ENCODE measurements at places on chromosomes 11 and 22. TPM values are rescaled to one million over a fixed set of nuclear protein-coding genes. Genes with fewer than 3 reads are reported as not detected.

DNA sequence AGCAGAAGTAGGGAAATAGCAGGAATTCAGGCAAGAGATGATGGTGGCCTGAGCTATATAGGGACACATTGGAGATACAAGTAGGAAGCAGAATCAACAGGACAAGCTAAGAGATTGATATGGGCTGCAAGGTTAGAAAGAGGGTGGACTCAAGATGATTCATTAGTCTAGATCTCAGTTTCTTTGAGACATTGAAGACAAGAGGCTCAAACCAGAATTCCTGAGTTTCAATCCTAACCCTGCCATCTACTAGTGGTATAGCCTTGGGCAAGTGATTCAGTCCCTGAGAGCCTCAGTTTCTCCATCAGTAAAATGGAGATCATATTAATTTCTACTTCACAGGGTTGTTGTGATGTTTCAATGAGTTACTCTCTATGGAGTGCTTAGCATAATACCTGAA lies 53.1 kb upstream of the NAV2 start:
- DNase-seq, result no peak

DNA sequence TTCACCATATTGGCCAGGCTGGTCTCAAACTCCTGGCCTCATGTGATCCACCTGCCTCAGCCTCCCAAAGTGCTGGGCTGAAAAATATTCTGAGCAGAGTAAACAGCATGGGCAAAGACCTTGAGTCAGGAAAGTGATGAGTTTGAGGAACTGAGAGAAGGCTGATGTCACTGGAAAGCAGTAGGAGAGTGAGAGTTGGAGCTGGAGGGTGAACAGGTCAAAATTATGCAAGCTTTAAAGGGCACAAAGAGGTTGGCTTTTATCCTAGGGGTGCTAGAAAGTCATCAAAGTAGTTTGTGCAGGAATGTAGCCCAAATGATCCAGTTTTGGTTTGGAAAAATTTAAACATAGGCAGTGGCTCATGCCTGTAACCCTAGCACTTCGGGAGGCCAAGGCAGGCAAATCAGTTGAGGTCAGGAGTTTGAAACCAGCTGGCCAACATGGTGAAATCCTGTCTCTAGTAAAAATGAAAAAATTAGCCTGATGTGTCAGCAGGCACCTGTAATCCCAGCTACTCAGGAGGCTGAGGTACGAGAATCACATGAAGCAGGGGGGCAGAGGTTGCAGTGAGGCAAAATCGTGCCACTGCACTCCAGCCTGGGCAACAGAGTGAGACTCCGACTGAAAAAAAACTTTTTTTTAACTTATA lies 44.7 kb upstream of the CXCR5 start:
- DNase-seq, result no peak

DNA sequence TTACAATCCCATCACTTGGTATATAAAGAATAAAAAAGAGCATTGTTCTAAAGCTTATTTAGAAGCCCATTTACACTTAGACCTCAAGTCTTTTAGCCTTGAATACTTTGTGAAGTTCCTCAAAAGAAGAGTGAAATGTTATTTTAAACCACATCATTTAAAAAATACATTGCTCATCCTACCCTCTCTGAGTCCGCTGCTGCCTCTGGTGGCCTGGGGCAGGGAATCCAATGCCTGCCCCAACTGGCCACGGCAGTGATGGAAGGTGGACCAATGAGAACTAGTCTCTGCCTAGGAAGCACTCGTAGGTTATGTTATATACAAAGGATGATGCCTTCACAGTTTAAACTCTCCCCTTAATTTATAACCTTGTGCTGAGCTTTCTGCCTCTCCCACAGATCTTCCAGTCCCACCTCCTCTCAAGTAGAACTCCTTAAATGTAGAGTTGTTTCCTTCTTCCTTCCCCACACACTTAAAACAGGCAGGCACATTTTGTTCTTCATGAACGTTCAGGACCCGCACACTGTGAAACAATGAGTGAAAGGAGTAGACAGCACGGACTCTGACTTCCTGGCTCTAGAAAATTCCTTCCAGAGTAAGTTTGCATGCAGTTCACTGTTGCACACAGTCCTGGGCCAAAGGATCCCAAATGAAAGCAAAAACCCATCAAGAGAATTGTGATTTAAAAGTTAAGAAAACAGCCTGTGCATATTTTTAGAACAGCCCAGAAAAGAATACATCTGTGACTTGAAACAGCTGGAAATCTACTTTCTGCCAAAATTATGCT lies 167.8 kb downstream of the RRAS2 start:
- DNase-seq, result no peak

- peak; percentile 58 for DNase-seq
Observed at GRCh38 chr11:43269254-43269918, 42.4 kb upstream of the API5 start.

- DNase-seq, result no peak
Observed at GRCh38 chr11:69682681-69683326, 7.7 kb upstream of the LTO1 start.

- DNase-seq, result no peak
Observed at GRCh38 chr11:92857407-92857806, 112.0 kb upstream of the MTNR1B start.

Gene C11orf87
- polyA plus RNA-seq, result not detected

Gene FLRT1
- 4.0 TPM for polyA plus RNA-seq

Gene SYT13
- polyA plus RNA-seq, result 4.7 TPM

Gene PTPN5
- 0.83 TPM for polyA plus RNA-seq

Gene DCDC1
- 1.3 TPM for polyA plus RNA-seq

Gene ASPHD2
- polyA plus RNA-seq, result 0.64 TPM

Gene KRTAP5-9
- polyA plus RNA-seq, result 0.52 TPM
